ENCODE measurements at places on chromosomes 13 and 19.

GRCh38 chr13:103282571-103283450 is 216.6 kb upstream of the SLC10A2 start:
- no peak for DNase-seq

GRCh38 chr19:30269638-30270037 is 102.5 kb upstream of the ZNF536 start:
- DNase-seq = no peak

DNA sequence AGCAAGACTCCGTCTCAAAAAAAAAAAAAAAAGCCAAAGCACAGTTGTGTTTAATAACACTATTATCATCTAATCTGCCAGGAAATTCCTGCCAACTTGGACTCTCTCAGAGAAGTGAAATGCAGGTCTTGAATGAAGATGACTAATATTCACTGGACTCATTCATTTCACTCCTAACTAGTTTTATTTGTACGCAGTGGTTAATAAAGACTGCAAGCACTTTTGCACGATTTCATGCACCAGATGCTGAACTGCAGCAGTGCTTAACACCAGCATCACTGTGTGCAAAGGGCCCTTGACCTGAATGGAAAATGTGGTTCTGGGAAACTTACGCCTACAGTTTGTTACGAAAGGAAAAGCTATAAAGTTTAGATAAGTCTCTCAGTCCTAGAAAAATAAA is 63.3 kb downstream of the DHRS12 start:
- DNase-seq = no peak

DNA sequence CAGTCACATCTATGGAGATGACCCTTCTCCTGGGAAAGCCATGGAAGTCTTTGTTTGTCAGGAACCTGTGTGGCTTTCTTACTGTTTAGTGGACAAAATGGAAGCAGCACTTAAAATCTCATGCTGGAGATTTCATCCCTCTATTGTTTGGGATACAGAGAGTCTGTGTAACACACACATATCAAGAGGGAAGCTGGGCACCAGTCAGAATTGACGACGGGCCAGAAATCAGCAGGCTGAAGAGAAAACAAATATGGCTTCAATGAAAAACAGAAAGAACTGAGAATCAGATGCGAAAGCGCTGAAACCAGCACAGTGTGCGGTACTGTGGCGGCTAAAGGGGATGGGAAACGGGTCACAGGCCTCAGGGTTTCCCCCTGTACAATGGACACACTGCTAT is 72.2 kb upstream of the WASF3 start:
- DNase-seq = no peak

DNA sequence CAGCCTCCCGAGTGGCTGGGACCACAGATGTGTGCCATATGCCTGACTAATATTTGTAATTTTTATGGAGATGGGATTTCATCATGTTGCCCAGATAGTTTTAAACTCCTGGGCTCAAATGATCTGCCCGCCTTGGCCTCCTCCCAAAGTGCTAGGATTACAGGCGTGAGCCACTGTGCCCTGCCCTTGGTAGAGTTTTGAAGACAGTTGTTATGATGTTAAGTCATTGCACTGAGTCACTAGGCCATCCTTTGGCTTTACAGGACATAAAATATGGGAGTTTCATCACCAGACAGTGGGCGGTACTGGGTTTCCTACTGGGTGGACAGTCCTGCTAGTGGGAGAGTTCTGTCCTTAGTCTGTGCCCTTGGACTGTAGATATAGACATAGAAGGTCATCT is 282.5 kb downstream of the ATP8A2 start:
- DNase-seq = no peak

All from stimulated activated CD8-positive, alpha-beta memory T cell treated with anti-CD3 and anti-CD28 coated beads, Interleukin-4, amount 100 ng/mL, for 4 hours (primary cell).